Stimulated activated CD8-positive, alpha-beta memory T cell treated with anti-CD3 and anti-CD28 coated beads, Interleukin-2, amount 100 ng/mL, for 1 hour (primary cell): ENCODE measurements at places on chromosomes 2 and 18.

- no peak for DNase-seq
Measured at GRCh38 chr2:25062511-25062917, 20.6 kb downstream of the EFR3B start.

DNA sequence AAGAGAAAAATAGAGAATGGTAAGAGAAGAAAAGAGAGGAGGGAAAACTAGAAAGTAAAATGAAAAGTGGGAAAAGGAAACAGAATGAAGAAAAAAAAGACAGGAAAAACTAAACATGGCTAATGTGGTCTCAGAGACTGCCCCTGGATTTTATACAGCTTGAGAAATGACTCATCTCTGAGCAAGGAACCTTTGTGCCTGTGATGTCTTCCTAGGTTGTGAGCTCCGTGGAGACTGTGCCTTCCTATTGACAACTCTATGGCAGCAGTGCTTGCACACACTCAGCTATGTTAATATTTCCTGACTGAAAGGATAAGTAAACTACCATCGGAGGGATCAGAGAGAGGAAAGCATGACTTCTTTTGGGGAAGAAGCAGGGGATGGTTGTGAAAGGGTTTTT, 203.8 kb downstream of the RDH14 start:
- no peak for DNase-seq

DNA sequence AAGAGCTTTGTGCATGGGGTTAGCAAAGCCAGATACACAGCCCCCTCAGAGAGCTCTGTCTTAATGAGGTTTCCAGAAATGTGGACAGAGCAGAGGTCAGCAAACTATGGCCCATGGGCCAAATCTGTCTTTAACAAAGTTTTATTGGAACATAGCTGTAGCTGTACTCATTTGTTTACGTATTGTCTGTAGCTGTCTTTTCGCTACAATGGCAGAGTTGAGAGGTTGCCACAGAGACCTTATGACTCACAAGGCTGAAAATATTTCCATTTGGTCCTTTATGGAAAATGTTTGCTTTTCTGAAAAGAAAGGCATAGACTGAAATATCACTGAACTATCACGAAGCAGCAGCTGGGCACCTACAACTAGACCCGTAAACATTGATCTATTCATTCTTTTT, 841.8 kb downstream of the SLC4A3 start:
- DNase-seq: no peak

GRCh38 chr2:107338059-107338458, 452.1 kb upstream of the ST6GAL2 start:
- no peak for DNase-seq

- DNase-seq: no peak
Measured at GRCh38 chr2:186477790-186478189, 8.3 kb upstream of the ZC3H15 start.

DNA sequence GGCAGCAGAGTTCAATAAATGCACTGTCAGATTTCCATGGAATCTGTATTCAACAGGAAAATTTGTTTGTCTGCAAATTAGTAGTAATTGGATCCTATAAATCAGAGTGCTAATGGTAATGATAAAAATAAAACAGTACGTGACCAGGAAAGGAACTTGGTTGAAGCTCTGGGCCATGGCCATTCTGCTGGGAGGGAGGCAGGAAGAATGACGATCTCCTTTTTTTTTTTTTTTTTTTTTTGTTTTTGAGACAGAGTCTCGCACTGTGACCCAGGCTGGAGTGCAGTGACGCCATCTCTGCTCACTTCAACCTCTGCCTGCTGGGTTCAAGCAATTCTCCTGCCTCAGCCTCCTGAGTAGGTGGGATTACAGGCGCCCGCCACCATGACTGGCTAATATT, 94.8 kb upstream of the SEC11C start:
- DNase-seq: no peak

DNA sequence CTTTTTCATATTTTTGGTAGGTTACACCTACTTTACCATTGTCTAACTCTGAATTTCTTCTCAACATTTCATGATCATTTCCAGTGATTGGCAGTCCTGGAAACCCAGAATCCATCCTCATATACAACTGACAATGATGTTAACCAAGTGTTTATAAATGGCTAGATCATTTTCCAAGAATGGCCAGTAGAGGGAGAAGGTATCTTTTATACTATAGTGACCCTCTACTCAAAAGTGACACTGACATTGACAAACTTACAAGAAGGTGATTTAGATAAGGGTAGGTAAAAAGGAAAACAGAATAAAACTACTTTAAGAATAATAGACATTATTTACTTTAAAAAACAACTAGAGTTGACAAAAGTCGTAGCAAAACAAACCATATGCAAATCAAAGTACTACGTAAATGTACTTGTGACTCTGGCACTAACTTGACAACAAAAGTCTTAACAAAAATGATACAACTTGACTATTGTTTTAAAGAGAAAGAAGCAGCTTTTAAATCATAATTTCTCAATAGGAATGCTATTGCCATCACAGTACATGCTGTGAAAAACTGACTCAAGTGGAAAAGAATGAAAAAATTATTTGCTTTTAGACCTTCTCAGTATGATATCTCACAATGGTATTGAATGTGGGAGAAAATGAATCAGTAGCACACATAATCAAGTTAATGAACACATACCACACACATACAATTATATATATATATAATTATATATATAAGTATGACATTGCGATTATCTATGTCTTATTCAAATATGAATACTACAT, 76.6 kb upstream of the GRB14 start:
- DNase-seq: no peak

DNA sequence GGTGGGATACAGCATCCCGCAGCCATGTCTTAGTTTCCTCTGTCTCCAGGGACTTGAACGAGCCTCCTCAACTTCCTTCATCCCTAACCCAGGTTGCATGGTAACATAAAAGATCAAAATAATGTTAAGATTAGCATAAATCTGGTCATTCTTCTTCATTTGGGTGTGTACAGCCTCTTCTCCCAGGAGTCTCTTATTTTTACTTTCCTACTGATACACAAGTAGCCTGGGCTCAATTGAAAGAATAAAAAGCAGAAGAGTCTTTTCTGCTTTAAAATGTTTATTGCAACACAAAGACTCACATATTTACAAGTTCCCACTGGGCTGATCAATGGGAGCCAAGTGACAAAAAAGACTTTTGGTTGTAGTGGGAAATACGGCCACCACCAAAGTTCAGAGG, 137.9 kb upstream of the PID1 start:
- no peak for DNase-seq

DNA sequence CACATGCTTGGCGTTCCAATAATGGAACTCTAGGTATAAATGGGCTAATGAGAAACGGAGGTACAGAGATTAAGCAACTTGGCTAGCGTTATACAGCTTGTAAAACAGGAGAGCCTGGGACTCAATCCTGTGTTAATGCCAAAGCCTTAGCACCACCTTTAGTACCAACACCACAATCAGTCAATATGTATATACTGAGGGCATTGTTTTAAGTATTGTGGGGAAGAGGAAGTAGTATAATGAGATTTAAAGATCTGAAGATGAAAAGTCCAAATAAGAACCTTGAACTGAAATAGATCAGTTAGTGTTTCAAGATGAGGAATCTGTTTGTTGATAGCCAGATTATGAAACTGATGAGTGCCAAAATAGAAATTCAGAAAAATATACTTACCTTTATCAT, 8.1 kb downstream of the MARS2 start:
- no peak for DNase-seq

- DNase-seq: no peak
Measured at GRCh38 chr18:2212598-2213205, 358.6 kb downstream of the METTL4 start.

DNA sequence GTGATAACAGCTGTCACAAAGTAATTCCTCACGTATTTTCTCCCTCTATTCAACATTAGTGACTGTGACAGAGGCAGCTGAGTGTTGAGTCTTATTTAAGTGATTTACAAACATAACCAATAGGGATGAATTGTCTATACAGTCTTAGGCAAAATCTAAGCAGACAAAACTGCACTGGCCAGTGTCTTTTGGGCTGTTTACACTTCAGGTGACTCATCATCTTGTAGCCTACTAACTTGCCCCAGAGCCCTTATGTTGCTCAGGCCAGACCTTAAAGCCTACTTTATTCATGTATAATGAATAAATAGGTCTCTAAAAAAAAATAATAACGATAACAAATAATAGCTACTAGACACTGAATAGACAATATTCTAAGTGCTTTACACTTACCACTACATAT, 17.2 kb downstream of the THOC1 start:
- no peak for DNase-seq

DNA sequence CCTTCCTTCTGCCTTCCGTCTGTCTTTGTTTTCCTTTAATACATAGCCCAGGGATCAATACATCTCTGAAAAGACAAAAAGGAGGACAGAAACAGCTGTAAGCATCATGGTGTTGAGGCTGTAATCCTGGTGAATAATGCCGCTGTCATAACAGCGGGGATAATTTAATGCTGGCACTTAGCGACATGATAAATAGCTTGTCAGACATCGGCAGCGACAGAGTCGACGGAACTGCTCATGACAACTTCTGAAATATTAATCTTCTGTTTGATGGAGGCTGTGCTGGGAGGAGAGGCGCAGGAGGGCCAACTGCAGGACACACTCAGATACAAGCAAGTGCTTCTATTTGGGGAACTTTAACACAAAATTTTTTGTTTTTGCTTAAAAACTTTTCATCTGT, 602.2 kb downstream of the GALR1 start:
- no peak for DNase-seq

- no peak for DNase-seq
Measured at GRCh38 chr2:108200569-108200968, 39.2 kb upstream of the SULT1C3 start.

GRCh38 chr18:66511792-66512191, 92.1 kb downstream of the CDH19 start:
- DNase-seq: no peak

DNA sequence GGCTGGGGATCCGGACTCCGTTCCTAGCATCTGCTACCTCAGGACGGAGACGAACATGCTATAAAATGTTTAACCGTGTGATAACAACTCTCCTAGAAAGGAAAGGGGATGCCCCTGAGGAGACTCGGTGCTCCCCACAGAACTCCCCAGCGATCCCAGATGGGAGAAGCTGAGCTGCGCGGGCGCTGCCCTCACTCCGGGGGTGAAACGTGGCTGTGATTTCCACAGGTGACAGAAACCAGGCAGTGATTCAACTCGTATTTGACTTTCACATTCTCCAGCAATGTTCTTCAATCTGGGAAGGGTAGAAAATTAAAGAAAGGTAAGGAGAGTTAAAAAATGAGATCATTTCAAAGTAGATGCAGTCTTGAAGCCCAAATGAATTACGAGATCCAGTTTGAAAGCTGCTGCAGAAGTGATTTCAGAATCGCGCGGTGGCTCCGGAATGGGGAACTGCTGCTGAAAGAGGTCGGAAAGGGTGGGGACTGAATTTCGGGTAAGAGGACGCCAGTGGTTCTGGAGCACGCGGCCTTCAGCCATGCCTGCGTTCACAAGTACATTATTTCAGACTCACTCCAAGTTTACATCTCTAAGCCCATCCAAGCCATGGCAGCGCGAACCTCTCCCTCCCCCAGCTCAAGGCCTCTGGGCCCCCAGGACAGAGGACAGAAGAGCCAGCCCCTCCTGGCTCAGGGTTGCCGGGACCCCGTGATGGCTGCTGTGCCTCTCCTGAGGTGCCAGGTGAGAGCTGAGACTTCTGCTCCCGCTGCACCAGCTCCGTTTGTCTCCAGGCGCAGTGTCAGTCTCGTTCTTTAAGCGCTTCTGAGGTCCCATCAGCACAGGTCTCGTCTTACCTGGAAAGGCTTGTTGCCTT, 39.5 kb downstream of the ADNP2 start:
- no peak for DNase-seq

DNA sequence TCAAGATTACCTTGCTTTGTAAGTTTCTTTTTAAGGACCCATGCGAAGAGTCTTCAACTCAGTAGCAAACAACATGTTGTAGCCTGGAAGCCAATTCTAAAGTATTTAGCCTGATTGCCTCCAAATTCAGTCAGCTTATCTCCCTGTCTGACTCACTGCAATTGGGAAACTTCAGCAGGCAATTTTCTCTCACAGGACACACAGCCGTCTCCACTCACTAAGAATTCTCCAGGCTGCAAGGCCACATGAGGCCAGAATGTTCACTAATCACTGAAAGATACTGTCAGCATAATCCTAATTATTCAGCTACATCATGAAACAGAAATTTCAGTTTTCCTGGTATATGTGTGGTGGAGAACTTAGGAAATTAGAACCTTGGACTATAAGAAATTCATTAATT, 78.1 kb upstream of the PDE1A start:
- DNase-seq: no peak

DNA sequence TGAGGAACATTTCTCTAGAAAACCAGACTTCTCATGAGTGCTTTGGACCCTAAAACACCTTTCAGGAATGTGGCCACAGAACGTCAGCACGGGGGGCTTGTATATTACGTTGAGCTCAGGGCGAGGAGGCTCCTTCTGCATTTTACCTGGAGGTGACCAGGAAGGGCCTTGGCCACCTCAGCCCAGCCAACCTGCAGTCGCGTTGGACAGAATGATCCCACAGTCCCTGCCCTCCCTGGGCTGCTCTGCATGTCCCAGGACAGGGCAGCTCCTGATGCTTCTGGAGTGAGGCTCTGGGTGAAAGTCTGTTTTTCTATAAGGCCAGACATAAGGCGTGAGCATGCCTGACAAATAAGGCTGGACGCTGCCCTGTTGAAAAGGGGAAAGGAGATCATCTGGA, 121.9 kb downstream of the NDUFA10 start:
- DNase-seq: no peak

DNA sequence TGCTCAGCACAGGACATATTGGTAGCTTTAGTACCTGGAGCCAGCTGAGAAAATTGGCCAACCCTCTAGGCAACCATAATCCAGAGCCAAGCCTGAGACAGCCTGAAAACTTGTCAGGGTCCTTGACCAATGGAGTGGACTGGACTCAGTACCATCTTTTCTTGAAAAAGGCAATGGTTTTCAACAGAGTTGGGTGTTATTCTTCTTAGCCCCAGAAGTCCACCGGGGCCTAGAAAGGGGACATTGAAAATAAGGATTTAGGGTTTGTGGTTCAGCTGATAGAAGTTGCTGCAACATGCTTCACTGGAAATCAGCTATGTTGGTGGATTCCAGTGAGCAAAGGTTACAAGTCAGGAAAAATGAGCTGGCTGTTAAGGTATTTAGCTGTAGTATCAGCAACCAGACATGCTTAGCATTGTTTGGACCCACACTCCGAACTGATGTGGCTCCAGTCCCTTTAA, 22.1 kb upstream of the CNOT11 start:
- no peak for DNase-seq

DNA sequence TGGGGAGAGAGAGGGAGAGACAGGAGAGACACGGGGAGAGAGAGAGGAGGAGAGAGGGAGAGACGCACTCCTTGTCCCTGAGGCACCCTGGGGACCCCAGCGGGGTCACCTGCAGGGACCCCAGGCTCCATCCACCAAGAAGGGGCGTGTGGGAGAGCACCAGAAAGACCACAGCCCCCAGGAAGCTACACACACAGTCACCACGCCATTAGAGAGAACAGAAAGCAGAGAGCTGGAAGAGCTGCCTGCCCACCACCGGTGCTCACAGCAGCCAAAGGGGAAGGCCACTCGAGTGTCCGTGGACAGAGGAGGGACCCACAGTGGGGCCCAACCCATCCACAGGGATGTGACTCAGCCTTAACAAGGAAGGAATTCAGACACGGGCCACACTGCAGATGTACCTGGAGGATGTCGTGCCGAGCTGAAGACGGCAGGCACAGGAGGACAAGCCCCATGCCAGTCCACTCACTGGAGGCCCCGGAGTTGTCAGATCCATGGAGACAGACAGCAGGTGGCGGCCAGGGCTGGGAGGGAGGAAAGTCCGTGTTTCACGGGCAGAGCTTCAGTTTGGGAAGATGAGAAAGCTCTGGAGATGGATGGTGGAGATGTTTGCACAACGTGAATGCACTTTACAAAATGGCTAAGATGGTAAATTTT, 11.5 kb upstream of the NFATC1 start:
- DNase-seq: no peak
